HT1080 (cell line): ENCODE measurements at places on chromosomes 4 and X.
A peak's percentile ranks its signal among the peaks of the same experiment; 100 is the strongest.

DNA sequence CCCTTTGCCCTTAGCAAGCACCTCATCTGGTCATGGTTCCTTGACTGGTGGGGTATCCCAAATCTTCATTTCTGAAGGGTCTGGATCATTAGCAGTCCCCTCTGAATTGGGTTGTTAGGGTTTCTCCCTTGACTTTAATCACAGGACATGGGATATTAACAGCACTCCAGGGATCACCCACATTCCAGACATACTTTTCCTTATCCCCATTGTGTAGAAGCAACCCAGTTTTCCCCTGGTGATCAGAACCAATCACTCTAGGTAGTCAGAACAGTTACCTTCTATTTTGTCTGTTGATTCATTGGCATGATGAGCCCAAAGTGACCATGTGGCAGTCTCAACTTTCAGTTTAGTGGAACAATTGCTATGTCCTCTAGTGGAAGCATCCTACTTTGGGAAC is 29.1 kb upstream of the GRSF1 start:
- DNase-seq, result no peak

GRCh38 chrX:14193547-14193946 is 163.9 kb upstream of the GEMIN8 start:
- DNase-seq, result no peak

DNA sequence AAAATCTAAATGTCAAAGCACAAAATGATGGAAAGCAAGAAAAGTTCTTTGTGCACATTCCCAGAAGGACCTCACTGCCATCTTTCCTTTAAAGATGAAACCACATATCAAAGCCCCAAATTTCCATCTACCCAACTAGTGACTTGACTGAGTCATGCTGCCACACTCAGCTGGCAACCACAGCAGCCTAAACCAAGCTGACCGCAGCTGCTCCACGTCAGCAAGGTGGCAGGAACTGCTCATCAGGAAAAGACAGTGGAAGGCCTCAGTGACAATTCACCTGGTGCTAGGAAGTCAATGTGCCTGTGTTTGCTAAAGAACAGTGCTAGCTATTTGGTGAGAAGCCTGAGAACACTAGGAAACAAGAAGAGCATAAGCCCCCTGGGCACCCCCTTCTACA is 26.1 kb downstream of the ACOX3 start:
- peak; percentile 55 for DNase-seq

DNA sequence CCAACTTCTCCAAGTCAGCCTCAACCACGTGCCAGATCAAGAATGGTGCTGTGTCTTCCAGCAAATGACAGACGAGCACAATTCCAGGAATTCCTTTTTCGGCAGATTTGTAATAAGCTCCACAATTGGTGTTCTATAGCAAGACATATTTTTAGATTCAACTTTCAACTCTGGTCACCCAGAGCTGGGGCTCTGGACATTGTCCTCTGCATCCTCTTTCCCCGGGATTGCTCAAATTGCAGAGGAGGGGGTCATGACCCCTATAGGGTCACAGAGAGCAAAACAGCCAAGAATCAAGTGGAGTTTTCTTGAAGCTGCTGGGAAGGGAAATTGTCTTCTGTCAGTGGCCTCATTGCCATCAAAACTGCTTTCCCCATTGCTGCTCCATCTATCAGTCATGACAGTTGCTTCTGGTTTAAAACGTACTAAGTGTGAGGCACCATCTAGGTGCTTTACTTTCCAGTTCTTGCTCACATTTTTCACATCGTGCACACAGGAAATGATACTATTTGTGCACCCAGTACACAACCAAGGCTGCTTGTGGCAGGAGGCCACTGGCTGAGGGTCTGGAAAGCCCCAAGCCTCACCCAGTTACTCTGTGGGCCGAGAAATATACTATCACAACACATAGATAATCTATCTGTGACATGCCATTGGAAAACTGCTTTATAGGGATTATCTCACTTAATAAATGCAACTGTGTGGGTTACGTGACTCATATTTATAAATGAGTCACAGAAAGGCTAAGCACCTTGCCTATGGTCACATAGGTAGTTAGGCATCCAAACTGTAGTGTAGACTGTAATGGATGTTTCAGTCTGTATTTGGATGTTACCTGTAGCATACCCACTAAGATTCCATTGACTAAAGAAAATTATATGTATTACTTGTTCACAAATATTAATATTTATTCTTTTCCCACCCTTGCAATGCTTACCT is 91.7 kb upstream of the PHOX2B start:
- peak; percentile 34 for DNase-seq

- no peak for DNase-seq
Observed at GRCh38 chr4:188819233-188819632, 680.0 kb downstream of the TRIML1 start.

GRCh38 chr4:7087036-7087435 is 19.2 kb upstream of the GRPEL1 start:
- DNase-seq, result no peak

GRCh38 chrX:18828832-18829404 is 121.5 kb downstream of the PPEF1 start:
- DNase-seq, result peak; percentile 24

GRCh38 chr4:41216294-41217019 is 2.1 kb upstream of the APBB2 start:
- DNase-seq, result peak; percentile 81
